ENCODE measurements at places on chromosomes 6 and 20.

DNA sequence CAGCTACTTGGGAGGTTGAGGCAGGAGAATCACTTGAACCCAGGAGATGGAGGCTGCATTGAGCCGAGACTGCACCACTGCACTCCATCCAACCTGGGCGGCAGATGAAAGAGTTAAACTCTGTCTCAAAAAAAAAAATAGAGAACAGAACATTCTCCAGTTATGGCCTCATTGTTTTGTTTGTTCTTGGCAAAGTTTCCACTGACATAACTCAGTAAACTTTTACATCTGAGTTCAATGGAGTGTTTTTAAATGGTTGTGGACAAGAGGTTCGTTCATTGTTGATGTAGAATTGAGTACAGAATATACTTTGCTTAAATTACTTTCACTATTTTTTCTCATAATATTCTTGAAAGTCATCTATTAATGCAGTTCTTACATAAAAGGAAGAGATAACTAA is 42.2 kb upstream of the IFNGR1 start:
- no peak for DNase-seq

DNA sequence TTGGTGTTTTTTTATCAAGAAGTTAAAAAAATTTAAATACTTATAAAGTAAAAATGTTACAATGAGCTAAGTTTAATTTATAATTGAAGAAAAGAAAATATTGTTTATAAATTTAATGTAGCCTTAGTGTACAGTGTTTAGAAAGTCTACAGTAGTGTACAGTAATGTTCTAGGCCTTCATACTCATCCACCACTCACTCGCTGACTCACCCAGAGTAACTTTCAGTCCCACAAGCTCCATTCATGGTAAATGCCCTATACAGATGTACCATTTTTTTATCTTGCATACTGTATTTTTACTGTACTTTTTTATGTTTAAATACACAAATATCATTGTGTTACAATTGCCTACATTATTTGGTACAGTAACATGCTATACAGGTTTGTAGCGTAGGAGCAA is 26.0 kb downstream of the HTR1E start:
- no peak for DNase-seq

DNA sequence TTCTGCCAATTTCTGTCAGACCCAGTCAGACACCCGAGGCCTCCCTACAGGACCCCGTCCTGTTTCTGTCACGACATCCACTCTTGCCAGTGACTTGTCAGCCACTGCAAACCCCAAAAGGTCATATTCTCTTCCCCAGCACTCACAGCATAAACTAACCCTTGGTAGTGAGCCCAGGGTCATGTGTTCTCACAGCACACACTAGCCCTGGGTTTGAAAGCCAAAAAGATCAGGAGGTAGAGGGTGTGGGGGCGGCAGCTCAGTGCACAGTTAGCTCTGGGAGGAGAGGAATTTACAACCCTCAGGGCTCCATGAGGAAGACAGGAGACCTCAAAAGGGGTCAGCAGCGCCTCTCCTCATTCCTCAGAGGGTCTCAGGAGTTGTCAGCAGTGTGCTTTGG is 9.9 kb upstream of the SNX9 start:
- no peak for DNase-seq

DNA sequence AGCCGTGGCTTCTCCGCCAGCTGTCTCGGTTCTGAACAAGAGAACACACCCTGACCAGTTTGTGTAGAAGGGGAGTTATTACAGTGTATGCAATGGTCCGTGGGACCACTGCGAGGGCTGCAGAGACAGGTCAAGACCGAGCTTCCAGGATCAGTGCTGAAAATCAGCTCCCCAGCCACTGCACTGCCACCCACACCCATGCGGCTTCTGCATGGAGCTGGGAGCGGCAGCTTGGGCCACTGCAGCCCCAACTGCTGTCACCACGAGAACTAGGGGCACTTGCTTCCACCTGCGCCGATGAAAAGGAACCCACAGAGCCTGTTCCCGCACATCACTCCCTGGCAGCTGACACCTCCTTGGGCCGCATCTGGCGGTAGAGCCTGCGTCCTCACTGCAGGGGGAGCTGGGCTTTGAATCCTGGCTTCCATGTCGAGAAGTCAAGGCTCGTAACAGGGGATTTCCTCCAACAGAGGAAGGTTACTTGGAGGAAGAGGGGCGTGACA is 56.2 kb downstream of the TMEM242 start:
- no peak for DNase-seq

- DNase-seq = no peak
These were observed 459.5 kb downstream of the DHX35 start for GRCh38 chr20:39421571-39422105.

- DNase-seq = no peak
These were observed 468.0 kb downstream of the PREX1 start for GRCh38 chr20:48359692-48360341.

DNA sequence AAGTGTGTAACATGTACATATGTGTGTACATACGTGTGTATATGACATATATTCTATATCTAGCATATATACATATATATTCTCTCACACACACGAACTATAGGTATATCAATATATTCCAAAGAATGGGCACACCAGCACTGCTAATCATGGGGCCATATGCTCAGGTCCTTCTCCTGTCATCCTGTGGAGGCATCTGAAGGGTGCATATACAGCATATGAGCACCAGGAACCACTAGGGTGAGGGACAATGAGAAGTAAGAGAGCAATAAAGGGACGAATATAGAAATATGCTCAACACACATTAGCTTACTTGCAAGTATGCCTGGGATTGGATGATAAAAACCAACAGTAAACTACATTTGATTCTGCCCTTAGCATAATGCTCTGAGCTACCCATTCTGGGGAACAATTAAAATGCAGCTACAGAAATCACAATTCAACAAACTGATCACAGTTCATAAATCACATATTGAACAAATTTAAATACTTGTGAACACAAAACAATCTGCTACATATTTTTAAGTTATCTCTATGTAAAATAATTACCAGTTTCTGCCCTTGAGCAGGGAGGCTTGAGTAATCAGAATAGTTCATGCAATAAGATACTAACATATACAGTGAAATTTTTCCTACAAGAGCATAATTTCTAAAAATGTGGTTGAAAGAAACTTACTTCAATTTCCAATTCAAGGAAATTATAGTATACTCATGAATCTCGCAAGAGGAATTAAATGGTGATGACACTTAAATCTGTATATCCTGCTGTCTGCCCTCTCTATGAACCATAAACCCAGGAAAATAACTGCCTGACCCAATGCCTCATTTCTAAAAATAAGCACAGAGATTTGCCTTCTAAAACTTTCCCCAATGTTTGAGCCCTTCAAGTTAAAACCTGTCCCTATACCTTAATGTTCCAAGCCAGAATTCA is 272.2 kb upstream of the THEMIS start:
- DNase-seq = no peak

DNA sequence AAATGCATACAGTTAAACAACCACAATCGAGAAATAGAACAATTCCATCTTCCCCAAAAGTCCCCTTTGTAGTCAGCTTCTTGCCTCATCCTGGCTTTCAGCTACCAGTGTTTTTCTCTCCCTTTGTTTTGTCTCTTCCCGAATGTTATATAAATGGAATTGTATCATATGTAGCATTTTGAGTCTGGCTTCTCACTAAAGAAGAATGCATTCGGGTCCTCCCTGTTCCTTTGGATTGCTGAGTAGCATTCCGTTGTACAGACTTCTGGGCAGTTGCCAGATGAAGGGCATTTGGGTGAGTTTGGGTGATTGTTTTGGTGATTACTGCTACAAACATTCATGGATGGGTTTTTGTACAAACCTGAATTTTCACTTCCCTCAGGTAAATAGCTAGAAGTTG is 27.8 kb downstream of the PRPH2 start:
- no peak for DNase-seq

GRCh38 chr20:54131675-54132611 is 41.8 kb downstream of the CYP24A1 start:
- DNase-seq = no peak

- DNase-seq = no peak
These were observed 197.0 kb downstream of the CLIC5 start for GRCh38 chr6:45818655-45819054.

- DNase-seq = no peak
These were observed 13.8 kb downstream of the SYNGAP1 start for GRCh38 chr6:33433544-33434191.

All from stimulated activated CD4-positive, alpha-beta T cell treated with anti-CD3 and anti-CD28 coated beads, Interleukin-4, amount 100 ng/mL, for 24 hours (primary cell).